Inflammatory macrophage (primary cell): ENCODE measurements at places on chromosomes 6 and 20.

- DNase-seq, result no peak
Measured at GRCh38 chr6:150765067-150765764, 100.3 kb upstream of the MTHFD1L start.

DNA sequence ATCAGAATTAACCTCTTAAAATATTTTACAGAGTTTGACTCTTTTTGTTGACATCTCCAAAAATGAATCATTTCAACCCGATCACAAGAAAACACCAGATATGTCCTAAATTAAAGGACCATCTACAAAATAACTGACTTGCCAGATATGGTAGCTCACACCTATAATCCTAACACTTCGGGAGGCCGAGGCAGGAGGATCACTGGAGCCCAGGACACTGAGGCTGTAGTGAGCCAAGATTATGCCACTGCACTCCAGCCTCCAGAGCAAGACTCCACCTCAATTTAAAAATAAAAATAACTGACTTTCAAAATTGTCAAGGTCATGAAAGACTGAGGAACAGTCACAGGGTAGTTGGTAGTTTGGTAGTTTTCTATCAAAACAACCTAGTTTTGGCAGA is 34.9 kb downstream of the DCDC2 start:
- no peak for DNase-seq

DNA sequence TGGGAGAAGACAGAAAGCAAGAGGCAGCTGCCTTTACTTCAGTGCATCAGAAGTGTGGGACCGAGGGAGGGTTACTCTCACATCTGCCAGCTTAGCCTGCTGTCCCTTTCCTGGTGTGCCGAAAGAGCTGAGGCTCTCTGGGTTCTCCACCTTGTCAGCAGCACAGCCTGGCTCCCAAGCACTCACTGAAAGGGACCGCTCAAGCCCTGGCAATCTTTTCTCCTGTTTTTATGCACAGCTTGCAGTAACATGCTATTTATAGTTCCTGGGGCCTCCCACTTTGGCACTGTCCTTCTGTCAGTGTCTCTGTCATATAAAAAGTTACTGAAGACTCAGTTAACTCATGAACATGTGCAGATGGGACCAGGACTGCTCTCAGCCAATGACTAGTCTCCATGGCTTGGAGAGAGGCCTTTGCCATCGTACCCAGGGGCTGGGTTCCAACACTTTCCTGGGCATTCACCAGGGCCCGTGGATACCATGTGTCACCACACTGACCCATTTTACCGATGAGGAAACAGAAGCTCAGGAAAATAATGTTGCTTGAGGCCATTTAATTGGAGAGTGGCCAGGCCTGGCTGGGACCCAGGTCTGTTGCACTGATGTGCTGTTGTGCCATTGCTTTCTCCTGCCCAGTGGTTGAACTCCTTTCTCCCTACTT is 46.2 kb downstream of the PANK2 start:
- DNase-seq, result no peak

- DNase-seq, result no peak
Measured at GRCh38 chr6:167870321-167870720, 43.6 kb downstream of the AFDN start.

DNA sequence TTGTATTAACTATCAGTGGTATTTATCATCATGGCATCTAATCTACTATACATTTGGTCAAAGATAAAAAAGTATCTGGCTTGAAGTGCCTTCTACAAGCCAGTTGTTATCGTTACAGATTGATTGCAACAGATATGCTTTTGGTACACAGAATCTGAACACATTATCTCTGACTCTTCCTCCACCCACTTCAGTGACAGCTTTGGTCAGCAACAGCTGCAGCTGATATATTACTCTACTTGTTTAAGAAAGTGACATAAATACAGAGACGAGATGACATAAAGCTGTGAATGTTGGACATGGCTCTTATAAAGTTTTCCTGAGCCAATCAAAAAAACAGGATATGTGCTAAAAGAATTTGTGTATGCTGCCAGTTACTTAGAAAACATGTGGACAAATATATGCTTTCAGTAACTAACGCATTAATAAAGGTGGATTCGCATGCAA is 77.6 kb downstream of the HIVEP2 start:
- DNase-seq, result peak; percentile 24

DNA sequence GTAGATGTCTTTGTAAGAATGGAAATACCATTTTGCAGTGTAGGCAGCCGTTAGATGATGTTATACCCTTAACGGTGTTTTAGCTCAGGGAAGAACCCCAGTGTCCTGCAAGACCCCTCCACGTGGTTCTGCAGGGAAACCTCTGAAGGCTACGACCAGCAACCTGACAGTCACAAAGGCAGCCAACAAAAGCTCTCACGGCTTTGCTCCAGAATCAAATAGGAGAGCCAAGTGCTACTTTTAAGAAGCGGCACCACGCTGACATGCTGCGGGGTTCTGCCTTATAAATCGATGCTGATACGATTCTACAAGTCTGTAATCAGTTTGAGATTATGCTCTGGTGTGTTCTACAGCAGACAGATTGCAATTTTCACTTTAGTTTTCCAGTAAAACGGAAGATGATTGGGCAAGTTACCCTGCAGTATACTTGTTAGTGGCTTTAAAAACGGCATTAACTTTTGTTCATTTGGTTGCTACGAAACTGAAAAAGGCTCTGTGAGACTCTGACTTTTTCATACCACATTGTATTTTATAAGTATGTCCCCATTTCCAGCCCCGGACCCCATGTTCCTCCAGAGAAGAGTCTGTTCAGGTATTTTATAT is 312.9 kb downstream of the SAMD5 start:
- no peak for DNase-seq

GRCh38 chr6:135233686-135234491 is 52.8 kb downstream of the MYB start:
- no peak for DNase-seq

DNA sequence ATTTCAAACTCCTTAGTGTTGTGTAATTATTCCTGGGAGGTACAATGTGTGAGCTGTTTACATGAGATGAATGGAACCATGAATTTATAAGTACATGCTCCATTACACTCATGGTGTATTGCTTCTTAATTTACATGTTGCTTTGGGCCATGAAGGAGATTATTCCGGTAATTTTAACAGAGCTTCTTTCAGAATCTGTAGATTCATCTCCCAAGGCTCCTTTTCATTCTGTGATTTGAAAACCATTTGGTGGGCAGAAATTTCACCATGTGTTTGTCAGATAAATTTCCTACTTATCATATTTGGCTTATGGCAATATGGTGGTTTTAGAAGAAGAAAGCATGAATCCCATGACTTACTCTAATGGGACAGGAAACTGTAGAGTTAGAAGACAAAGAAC is 421.6 kb upstream of the EYS start:
- no peak for DNase-seq

- no peak for DNase-seq
Measured at GRCh38 chr6:148800536-148800935, 53.7 kb downstream of the UST start.

DNA sequence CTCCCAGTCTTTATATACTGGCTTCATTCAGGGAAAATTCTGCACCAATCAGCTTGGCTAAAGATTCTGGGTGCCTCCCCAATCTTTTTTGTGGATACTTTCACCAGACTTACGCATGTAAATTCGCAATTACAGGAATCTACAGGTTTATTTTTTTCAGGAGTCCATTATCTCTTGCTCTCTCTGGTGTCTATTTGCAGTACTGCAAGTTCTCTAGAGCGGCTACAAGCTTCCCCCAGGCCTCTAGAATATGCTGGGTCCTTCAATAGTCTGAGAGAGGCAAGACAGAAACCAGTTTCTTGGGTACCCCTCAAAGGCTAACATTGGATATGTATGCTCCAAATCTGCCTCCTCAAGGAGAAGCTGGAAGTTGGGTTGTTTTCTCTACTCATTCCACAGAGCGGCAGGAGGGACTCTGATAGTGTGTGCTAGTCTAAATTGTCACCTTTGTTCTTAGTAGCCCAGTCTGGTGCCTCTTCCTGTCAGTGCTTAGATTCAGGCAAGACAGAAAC is 58.5 kb downstream of the SUN5 start:
- no peak for DNase-seq

- DNase-seq, result no peak
Measured at GRCh38 chr6:63530991-63531390, 41.3 kb upstream of the LOC128125822 start.

DNA sequence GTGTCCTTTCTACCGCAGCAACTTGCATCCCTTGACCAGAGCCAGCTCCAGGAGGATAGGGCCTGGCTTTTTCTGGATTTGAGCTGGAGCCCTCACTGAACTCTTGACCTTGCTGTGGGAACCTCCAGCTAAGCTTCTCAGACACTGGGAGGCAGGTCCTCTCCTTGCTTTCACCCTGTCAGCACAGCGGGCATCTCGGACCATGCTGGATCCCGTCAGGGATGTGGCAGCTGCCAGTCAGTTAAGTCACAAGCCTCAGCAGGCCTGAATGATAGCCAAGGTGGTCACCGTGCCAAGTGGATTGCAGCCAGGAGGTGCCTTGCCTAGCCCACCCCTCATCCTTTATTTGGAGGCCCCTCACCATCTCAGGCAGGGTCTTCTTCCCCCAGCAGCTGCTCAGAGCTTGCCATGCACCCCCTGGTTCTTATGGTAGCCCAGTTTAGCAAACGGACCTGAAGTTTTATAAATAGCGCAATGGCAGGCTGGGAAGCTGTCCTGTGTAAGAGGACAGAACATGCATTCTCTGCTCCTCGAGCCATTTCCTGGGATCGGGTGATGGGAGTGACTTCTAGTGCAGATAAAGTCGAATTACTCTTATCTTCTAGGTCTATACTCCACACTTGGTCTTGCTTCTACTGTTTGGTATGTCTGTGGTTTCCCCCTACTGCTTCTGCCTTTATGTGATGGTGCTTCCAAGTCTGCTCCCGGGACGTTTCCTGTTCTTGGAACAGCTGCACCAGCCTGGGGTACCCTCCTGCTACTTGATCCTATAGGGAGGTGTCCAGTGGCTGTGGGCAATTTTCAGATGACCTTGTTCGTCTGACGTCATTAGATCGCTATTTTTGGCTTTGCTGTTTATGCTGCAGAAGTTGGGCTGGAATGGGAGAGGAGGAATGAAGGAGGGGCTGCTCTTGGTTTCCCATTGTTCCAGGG is 7.1 kb upstream of the MYLK2 start:
- no peak for DNase-seq

- DNase-seq, result peak; percentile 31
Measured at GRCh38 chr20:33667245-33667675, 517 bp downstream of the ACTL10 start.

- no peak for DNase-seq
Measured at GRCh38 chr6:141026504-141026903, 1106.2 kb upstream of the GJE1 start.

DNA sequence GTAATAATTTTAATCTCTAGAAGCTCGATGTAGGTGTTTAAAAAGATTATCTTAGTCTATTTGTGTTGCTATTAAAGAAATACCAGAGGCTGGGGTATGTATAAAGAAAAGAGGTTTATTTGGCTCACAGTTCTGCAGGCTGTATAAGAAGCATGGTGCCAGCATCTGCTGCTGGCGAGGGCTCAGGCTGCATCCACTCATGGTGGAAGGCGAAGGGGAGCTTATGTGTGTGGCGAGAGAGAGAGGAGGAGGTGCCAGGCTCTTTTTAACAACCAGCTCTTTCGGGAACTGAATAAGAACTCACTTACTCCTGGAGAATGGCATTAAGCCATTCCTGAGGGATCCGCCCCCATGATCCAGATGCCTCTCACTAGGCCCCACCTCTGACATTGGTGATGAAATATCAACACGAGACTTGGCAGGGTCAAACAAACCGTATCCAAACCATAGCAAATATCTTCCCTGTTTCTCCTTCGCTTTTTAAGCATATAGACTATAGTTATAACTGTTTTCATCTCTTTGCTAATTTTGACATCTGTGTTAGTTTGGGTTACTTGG is 24.5 kb downstream of the CHMP4B start:
- no peak for DNase-seq

DNA sequence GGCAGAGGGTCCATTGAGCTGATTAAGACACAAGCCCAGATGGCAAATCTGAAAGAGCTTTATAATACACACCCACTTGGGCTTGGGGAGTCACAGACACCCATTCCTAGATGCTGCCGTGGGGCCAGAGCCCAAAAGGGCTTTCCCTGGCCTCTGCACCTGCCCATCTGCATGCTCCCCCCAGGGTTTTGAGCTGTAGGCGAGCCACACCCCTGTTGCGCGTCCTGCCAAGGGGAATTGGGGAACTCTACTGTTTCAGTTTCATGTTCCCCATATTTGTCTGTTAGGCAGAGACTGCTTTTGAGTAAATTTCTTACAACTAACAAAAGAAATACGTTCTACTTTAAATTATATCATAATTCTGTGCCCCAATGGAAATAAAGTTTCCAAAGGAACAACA is 52.9 kb upstream of the FNDC1 start:
- DNase-seq, result peak; percentile 85

GRCh38 chr6:1946583-1946982 is 298.8 kb downstream of the GMDS start:
- no peak for DNase-seq

GRCh38 chr6:22149096-22149495 is 147.7 kb downstream of the PRL start:
- no peak for DNase-seq

DNA sequence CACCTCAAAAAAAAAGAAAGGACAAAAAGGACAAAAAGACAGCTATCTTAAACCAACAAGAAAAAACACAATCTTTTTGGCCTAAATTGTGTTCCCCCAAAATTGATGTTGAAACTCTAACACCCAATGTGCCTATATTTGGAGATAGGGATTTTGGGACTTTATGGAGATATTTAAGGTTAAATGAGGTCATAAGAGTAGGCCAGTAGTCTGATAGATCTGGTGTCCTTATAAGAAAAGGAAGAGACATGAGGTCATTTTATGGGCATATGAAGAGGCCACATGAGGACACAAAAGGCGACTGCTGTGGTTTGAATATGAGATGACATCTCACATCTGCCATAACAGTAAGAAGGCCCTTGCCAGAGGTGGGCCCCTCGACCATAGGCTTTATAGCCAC is 49.5 kb downstream of the TRIM38 start:
- no peak for DNase-seq

DNA sequence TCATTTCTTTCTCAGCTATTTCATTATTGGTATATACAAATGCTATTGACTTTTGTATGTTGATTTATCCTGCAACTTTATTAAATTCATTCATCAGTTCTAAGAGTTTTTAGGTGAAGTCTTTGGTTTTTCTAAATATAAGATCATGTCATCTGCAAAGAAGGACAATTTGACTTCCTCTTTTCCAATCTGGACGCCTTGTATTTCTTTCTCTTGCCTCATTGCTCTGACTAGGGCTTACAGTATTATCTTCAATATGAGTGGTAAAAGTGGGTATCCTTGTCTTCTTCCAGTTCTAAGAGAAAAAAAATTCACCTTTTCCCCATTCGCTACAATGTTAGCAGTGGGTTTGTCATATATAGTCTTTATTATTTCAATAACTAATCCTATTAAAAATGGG is 38.0 kb downstream of the KIF16B start:
- peak; percentile 40 for DNase-seq

DNA sequence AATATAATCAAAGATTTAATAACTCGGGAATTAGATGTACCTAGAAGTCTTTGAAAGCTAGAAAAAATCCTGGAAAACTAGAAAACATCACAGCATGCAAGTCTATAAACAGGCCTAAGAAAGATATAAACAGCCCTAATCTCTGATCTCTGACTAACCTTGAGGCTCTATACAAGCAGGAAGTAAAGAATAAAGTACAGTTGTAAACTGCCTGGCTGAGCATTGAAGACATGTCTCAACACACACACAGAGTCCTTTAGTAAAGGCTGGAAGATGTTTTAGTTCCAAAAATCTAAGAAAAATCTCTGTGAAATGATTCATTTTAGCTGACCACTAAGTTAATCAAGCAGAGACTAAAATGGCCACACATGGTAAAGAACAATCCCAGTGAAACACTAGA is 774.5 kb downstream of the EYS start:
- DNase-seq, result no peak
